ENCODE measurements at places on chromosomes 4 and X.

- no peak for DNase-seq
These were observed 53.8 kb downstream of the CPLX1 start for GRCh38 chr4:772118-772517.

DNA sequence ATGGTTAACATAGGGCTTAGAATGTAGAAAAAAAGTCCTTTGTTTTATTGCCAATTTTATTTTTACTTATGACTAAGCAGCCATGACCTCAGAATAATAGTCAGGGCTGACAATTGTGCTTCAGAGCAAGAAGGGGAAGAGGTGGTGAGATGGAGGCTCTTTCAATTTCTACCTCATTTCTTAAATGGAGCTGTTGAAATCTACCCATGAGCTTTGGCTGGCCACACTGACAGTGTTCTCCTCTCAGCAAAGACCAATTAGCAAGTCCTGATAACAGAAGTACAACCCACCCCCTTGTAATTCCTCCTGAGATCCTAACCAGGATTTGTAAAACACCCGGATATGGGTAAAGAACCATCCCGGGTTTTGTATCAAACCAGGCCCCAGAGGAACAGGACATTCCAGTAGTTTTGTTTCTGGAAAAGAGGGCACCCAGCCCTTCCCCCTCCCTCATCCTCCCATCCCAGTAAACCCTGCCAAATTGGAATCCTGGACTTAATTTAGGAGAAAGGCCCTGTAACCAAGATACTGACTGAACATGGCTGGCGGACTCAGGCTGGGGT, at the start of gene HEPH:
TSS of gene HEPH (plus strand) at position 399 of the 563 bp plus-strand sequence. CDS start 6,324 bp downstream, outside the sequence.
- DNase-seq = no peak

DNA sequence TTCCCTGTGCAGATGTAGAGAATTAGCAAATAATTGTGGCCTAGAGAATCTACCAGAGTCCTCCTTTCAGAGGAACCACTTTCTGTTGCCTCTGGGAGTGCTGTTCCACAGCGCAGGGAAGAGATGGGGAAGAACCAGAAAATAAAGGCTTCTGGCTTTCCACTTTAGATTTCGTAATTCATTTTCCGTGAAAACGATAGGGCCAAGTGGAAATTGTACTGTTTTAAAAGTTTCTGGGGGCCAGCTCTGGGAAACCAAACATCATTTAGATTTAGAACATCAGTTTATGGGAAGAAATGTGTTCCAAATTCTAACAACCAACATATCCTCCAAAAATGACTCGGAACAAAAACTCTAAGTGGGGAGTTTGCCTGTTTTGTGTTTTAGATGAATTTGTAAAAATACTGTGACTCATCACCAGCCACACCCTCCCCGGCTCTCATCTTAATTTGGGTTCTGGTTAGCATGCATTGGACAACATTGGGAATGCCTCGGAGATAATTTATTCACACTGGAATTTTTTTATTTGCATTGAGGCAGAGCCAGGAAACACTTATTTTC, 65.2 kb upstream of the LNX1 start:
- DNase-seq = no peak

DNA sequence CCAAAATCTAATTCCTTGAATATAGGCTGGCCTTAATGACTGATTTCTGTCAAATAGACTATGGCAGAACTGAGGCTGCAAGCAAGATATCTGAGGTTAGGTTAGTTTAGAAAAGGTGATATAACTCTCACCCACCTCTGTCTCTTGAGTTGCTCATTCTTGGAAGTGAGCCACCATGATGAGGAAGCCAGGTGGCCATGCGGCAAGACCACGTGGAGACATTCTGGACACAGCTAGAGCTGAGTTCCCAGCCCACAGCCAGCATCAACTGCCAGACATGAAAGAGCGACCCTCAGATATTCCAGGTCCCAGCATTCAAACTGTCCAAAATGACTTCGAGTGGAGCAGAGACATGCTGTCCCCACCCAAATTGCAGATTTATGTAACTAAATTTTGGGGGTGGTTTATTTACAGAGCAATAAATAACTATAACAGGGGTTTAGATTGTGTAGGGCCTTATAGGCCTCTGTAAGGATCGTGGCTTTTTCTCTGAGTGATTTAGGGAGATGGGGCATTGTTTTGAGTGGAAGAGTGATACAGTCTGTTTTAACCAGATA, 33.7 kb downstream of the USP53 start:
- no peak for DNase-seq
